ENCODE measurements at places on chromosomes 16 and 17. TPM values are rescaled to one million over a fixed set of nuclear protein-coding genes. Genes with fewer than 3 reads are reported as not detected.

DNA sequence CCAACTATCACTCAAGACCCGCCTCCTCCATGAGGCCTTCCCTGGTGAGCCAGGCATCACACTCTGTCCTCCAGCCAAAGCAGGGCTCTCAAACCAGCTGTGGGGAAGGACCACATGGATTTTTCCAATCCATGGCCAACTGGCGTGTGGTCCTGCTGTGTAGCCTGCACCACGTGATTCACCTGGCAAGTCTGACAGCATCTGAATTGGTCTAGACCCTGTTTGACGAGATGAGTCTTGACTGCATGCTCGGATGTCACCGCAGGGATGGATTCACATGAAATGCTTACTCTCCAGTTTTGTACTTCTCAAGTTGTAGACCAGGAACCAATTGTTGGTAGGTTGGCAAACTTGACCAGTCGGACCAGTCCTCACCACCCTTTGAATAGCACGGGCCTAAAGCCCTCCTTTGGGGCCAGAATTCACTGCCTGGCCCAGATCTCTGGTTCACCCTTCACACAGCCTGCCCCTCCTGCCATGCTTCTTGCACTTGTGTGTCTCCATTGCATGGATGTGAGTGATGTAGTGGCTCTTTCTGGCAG lies 9.9 kb downstream of the CRHR1 start:
- DNase-seq, result no peak

DNA sequence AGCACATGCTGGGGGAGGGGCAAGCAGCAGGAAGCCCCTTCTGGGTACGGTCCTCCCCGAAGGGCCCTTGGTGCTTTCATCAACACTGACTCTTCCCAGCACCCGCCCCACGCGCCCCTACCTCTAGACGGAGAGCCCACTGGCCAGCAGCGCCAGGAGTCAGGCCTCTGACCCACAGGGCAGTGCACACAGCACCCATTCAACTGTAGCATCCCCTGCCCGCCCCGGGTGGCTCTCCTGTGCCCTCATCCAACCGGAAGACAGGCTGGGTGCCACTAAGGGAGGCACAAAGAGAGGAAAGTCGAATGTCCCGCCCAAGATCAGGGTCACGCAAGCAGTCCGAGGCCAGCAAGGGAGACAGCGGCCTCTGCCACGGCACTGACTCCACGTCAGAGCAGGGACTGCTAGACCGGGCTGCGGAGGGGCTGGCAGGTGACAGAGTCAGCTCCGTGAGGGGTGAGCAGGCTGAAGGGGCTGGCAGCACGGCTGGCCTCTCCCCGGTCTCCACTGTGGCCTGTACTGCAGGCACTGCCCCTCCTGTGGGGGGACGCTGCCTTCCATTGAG lies 9.8 kb downstream of the MSRB1 start:
- no peak for DNase-seq

The MSLN gene
- 4.0 TPM for total RNA-seq

- no peak for DNase-seq
Measured at GRCh38 chr16:6574146-6574545, 758.5 kb upstream of the RBFOX1 start.

DNA sequence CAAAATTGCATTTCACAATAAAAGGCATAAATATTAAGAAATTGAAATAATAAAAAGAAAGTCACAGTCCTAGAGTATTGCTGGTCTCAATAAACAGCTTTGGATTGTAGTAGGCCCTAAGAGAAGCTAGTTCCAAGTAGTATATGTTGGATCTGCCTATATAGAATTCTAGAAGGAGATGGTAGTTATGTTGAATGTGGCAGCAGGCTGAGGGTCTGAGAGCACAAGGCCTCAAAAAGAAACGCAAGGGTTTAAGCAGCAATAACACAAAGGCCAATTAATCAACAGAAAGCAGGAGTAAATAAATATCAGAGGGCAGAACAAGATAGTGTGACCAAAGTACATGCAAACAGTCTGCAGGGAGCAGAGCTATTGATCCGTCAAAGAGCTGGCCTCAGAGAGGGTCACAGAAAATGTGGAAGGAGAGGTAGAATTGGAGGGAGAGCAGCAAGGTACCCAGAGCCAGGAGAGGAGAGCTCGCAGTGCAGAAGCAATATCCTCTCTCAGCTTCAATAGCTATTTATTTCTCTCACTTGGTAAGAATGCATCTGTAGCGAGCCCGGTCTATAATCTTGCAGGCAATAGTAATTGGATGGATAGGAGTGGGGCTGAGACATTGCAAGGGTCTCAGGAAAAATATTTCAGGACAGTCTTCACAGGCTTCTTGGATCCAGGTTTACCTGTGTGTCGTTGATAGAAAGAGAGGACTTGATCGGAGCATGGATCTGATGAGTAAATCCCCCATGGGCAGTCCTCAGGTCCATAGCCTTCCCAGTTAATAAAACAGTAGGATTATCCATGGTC lies 25.1 kb upstream of the MED13 start:
- DNase-seq, result no peak

The KRTAP1-1 gene
- 0.32 TPM for total RNA-seq

GRCh38 chr16:74999609-75000480 lies 1.0 kb downstream of the ZNRF1 start:
- no peak for DNase-seq

The FBXO39 gene
- 0.97 TPM for total RNA-seq

DNA sequence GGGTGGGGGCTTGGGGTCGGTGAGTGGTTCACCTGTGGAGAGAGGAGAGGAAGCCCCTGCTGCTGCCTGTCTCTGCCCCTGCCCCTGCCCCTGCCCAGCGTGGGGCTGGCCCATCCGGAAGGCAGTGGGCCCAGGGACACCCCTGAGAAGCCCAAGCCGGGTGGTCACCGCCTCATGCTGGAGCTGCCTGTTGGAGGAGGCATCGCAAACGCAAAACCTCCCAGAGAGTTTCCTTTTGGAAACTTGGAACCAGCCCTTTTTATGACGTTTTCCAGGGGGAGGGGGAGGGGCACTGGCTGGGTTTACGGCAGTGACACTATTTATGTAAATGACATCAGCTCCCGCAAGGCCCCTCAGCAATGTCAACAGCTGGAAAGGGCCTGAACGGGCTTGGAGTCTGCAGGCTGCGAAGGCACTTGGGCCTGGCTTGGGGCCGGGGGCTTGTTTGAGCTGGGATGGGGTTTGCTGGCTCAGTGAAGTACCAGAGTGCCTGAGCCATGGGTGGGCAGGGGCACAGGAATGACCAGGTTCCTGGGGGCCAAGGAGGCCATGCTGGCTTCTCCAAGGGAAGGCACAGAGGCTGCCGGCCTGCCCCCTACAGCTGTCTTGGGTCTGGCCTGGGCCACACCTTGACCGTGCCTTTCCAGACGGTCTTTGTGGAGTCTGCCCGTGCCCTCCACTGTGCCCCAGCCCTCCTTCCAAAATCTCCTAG lies 219.5 kb downstream of the NTN1 start:
- DNase-seq, result peak; percentile 94

GRCh38 chr16:84467256-84467655 lies 37.2 kb downstream of the MEAK7 start:
- no peak for DNase-seq

DNA sequence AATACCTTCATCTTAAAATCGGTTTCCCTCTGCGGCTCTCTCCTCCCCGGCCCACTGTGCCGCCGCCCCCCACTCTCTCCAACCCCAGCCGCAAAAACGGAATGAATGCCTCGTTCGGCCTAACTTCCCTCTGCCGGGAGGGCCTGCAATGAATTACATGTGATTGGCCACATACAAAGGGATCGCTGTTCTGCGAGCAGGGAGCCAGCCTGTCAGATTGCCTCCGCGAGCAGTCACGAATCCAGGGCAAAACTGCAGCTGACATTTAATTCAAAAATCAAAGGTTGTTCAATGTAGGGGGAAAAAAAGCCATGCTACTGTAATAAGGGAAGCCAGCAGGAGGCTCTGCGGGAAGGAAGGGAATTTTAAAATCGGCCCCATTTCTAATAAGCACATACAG lies 84.9 kb downstream of the TBC1D16 start:
- DNase-seq, result peak; percentile 72

- DNase-seq, result no peak
Measured at GRCh38 chr17:39845052-39845846, 18.9 kb downstream of the IKZF3 start.

DNA sequence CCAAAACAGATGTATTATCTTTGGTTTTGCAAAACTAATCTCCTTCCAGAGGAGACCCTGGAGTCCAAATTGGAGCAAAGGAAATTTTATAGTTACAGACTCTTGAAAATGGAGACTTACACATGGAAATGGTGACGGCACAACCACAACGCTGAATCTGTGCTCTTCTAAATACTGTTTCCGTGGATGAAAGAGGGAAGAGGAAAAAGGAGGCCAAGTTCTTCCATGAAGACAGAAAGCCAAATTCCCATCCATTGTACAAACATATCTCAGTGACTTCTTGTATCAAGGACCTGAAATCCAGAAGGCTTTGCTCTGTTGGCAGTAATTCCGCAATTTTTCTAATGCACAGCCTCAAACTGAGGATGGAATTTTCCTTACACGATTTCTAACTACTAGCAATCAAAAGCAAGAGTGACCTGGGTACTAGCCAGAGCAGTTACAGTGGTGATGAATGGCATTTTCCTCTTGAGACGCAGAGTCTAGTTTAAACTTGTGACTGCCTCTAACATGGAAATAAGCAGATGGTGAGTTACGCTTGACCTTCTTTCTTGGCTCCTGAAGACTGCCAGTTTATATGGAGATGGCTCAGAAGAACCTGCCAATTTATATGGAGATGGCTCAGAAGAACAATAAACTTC lies 38.5 kb downstream of the VPS53 start:
- peak; percentile 21 for DNase-seq

DNA sequence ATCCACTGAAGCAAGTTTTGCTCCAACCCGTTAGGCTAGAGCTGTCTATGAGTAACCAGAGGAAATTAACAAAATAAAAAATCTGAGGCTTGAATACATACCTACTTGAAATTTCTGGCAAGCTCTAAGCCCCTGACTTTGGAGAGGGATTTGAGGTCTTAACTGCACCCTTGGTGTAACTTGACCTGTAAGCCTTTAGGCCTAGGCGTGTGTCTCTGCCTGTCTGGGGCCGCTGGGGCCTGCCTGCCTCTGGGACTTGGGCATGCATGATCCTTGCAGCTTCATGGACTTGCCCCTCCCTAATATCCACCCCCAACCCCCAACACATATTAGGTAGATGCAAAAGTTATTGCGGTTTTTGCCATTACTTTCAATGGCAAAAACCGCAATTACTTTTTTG lies 3.7 kb upstream of the CDC42EP4 start:
- DNase-seq, result no peak

The ACSM2A gene
- total RNA-seq, result not detected

The MMP25 gene
- total RNA-seq, result not detected

GRCh38 chr17:78734793-78735641 lies 47.1 kb downstream of the CYTH1 start:
- peak; percentile 80 for DNase-seq

DNA sequence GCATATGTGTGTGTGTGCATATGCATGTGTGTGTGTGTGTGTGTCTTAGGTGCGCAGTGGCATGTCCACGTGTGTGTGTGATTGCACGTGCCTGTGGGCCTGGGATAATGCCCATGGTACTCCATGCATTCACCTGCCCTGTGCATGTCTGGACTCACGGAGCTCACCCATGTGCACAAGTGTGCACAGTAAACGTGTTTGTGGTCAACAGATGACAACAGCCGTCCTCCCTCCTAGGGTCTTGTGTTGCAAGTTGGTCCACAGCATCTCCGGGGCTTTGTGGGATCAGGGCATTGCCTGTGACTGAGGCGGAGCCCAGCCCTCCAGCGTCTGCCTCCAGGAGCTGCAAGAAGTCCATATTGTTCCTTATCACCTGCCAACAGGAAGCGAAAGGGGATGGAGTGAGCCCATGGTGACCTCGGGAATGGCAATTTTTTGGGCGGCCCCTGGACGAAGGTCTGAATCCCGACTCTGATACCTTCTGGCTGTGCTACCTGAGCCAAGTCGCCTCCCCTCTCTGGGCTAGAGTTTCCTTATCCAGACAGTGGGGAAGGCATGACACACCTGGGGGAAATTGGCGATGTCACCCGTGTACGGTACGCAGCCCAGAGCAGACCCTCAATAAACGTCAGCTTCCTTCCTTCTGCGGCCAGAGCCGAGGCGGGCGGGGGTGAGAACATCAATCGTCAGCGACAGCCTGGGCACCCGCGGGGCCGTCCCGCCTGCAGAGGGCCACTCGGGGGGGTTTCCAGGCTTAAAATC lies 47.6 kb downstream of the IL21R start:
- DNase-seq, result no peak

The TEKT1 gene
- not detected for total RNA-seq

The PRCD gene
- total RNA-seq, result 5.1 TPM

- DNase-seq, result no peak
Measured at GRCh38 chr17:17343160-17343735, 40.1 kb downstream of the NT5M start.

The PAFAH1B1 gene
- total RNA-seq, result 121 TPM

DNA sequence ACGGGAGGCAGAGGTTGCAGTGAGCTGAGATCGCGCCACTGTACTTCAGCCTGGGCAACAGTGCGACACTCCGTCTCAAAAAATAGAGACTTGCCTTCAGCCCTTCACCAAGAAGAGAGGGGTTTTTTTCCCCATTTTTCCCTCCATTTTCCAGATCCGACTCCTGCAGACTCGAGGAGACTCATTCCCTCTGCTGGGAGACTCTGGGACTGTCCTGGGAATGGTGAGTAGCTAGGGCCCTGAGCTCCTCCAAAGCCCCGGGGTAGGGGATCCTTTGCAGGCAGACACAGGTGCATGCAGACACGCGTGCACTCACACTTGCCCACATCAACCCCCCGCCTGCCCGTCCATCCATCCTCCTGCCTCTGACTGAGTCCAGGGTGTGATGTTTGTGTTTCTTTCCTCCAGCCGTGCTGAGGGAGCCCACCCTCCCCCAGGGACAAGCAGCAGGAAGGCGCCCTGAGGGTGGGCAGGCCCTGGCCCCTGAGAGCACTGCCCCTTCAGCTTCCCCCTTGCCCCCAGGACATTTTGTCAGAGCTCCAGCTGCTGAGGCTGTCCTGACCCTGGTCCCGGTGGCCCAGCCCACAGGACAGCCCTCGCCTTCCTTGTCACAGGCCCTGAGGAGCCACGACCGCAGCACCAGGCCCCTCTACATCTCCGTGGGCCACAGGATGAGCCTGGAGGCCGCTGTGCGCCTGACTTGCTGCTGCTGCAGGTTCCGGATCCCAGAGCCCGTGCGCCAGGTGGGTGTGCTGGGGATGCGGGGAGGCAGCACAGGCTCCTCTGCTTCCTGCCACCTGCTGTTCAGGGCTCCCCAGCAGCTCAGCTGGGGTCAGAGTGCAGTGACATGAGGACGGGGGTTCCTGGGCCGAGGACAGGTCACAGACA lies 10.2 kb downstream of the ENDOV start:
- DNase-seq, result no peak

- DNase-seq, result no peak
Measured at GRCh38 chr17:50169121-50169764, 3.4 kb downstream of the SGCA start.

GRCh38 chr17:28189667-28190066 lies 129.3 kb upstream of the TMEM97 start:
- no peak for DNase-seq

The C1QTNF8 gene
- not detected for total RNA-seq

The TAT gene
- not detected for total RNA-seq

DNA sequence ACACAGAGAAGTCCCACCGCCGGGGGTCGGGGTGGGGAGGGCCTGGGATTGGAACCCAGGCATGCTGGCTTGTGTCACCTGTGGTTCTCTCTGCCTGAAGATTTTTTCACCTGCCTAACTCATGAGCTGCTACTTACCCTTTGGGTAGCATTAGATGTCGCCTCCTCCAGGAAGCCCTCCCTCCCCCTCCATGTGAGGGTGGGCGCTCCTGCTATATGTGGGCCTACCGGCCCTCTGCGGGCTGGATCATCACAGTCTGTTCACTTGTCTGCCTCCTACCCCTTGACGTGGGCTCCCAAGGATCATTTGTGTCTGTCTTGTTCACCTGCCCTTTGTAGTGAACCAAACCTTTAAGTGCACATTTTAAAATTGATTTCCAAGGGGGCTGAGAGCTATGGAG lies 106.8 kb downstream of the SEC14L1 start:
- no peak for DNase-seq

All from lower leg skin (tissue), 4 donors.